ENCODE measurements at places on chromosomes 6 and 20.
A peak's percentile ranks its signal among the peaks of the same experiment; 100 is the strongest.

GRCh38 chr6:12001004-12001705 lies 11.0 kb upstream of the HIVEP1 start:
- no peak for DNase-seq

GRCh38 chr6:21634582-21634981 lies 41.0 kb downstream of the SOX4 start:
- DNase-seq: no peak

DNA sequence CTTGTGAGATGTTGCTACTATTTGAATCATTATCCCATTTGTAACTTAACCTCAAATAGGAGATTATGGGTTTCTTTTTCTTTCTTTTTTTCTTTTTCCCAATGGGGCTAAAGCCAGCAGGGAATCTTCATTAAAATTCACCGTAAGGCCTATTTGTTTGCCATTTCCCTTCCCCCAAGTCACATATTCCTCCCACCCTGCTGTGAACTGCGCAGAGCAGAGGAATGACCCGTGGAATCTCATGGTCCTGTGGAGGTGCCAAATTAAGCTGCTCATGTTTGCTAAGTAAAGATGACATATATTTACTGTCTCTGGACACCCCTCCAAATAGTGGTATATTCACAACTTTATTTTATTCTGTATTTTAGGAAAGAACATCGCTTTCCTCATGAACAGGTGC lies 699.3 kb downstream of the RNF144B start:
- no peak for DNase-seq

DNA sequence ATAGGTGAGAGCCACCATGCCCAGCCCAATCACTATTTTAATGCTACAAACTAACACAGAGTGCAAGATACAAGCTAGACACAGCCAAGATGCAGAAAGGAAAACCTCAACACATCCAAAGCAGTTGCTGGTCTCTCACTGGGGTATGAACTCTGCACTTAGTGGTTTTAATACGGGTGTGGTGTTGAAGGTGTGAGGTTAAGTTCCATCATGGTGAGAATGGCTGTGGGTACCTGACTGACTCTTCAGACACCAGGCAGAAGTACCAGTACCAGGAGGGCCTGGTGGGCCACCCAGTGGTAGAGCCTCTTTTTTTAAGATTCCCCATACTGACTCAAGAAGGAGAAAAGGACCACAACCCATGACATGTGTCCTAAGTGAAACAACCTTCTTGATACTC lies 13.0 kb downstream of the GNAS-AS1 start:
- no peak for DNase-seq

- peak; percentile 42 for DNase-seq
These were observed 16.4 kb upstream of the HMGN4 start for GRCh38 chr6:26521600-26522391.

- no peak for DNase-seq
These were observed 255.4 kb downstream of the TSHZ2 start for GRCh38 chr20:53227523-53227922.

DNA sequence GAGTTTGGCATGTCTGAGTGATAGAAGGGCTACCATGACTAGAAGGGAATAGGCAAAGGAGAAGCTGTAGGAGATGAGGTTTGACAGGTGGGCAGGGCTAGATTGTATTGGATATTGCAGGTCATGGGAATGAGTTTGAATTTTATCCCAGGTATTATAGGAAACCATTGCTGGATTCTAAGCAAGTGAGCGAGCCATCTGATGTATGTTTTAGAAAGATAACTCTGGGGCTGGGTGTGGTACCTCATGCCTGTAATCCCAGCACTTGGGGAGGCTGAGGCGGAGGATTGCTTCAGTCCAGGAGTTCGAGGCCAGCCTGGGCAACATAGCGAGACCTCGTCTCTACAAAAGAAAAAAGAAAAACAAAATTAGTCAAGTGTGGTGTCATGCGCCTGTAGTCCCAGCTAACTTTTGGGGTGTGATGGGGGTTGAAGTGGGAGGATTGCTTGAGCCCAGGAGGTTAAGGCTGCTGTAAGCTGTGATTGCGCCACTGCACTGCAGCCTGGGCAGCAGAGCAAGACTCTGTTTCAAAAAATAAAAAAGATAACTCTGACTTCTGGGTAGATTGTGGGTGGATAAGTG lies 16.9 kb downstream of the STK4 start:
- DNase-seq: no peak

DNA sequence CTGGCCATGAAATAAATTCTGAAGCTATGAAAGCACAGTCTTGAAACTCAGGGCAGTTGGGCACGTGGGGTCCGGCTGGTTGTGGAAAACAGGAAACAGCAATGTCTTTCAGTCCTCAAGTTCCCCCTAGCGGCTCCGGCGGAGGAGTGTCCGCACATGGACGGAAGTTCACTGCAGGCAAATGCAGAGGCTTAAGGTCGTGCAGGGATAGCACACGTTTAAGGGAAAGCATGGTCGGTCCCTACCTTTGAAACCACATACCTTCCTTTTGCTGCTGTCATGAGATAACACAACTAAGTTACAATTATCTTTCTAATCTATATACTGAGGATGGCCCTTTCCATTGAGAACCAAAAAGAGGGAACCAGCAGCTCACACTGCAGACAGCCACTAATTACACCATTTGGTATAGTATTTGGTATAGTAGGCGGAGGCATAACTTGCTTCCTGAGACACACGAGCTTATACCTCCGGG lies 52.6 kb upstream of the NFATC2 start:
- peak; percentile 56 for DNase-seq

- no peak for DNase-seq
These were observed 154.0 kb downstream of the JARID2 start for GRCh38 chr6:15399641-15400470.

DNA sequence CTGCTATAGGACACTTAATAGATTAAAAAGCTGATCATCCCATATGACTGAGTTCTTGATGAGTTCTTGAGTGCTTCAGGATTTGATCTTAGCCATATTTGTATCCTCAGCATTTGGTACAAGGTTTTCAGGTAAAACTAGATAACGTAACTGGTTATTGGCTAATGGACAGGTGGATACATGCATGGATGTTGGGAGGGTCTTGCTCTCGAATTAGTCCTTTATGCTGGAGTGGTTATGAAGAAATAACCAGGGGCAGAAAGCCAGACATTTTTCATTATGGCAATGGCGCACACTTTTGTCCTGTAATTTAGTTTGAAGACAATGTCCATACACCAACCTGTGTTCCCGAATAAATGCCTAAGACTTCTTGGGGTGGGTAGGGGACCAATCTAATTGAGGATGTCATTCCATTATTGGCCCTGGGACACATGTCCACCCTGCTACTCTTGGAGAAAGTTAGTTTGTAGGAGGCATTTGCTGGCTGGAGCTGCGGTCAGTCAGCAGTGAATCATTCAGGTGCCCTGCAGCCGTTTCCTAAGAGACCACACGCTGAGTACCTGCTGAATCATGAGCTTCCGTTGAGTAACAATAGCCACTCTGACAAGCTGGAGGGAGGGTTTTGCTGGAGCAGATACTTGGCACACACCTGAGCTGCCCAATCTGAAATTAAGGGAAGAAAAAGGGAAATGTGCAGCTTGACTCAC lies 194.4 kb downstream of the FOXA2 start:
- DNase-seq: no peak

DNA sequence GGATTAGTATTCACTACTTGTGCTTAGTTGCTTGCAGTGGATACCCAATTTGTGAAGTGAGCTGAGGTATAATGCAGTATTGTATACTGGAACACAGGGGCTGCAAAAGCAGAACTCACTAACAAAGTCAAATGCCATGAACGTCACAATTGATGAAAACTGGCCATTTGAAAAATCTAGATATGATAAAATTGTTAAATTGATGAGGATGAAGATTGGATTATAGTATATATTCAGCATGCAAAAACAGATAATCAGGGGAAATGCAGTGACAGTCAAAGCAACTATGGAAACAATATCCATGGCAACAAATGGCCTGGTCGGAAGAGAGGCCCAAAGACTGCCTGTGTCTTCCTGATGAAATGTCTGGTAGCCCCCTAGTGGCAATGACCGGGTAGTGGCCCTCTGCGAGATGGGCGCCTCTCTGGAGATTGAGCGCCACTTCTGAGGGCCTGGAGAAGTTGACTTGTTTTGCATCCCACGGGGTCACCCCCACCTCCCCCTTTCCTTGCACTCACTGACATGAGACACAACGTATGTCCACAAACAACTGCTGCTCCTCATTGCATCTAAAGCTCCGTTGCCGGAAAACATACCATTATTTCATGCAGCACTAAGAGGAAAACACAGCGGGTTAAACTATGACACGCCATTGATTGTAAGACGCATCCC lies 43.6 kb downstream of the C6orf15 start:
- DNase-seq: peak; percentile 65

DNA sequence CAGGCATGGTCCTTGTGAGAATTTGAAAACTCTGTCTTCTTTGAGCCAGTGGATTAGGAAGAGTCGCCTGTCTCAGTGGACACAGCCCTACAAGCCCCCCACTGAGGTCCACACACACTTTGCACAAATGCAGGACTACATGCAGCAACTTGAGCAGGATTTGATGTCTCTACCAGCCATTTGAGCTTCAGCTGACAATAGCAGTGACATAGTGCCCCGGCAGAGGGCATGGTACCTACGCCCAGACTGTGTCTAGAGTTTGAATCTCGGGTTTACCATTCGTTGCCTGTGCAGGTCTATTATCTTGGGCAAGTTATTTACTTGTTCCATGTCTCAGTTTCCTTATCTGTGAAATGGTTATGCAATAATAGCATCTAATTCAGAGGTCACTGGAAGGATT lies 580.1 kb downstream of the TFAP2B start:
- no peak for DNase-seq

- DNase-seq: no peak
These were observed 1028.3 kb upstream of the EYS start for GRCh38 chr6:66735106-66735890.

DNA sequence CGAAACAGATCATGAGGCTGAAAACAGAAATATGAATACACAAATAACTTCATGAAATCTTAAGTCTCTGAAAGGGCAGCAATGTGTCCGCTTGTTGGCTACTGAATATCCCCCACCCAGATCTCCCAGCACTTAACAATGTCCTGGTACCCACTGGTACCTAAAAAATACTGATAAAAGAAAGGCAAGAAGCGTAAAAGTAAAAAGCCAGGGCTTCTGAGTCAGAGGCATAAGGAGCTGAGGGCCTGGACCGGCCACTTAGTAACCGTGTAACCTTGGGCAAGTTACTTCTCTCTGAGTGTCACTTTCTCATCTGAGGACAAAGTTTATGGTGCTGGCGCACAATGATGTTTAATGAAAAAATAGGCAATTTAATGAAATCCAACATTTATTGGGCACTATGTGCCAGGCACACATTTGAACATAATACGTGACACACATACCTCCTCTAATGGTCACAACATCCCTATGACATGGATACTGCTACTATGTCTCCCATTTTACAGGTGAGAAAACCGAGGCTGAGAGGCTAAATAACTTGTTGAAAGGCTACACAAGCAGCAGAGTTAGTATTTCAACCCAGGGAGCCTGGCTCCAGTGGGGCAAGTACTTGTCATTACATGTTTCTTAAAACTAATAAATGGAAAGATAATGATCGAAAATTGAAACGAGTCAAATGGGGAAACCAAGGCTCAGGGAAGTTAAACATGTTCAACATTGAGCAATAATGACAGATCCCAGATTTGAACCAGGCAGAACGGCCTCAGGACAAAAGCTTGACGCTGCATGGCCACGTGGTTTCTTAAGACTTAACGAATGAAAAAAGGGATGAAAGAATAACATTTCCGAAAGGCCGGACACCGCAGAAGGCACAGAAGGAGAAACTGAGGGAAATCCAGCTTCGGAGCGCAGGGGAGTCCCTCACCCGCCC lies 828 bp downstream of the TP53RK start:
- no peak for DNase-seq

GRCh38 chr6:130152908-130153510 lies 69.7 kb downstream of the SAMD3 start:
- no peak for DNase-seq

DNA sequence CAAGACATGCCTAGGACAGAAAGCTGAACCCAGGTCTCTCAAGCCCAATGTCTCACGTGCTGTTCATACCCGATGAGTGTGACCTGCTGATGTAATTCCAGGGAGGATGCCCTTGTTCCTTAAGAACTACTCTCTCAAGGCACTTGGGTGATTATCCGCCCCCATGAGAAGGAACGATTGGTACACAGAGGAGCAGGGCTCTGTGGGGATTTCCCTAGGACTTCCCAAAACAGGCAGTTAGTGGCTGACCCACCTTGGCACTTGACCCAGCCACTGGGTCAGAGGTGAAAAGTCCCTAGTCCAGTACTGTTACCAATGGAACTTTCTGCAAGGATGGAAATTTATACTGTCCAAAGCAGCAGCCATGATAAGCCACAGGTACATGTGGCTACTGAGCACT lies 9.2 kb upstream of the BPIFB6 start:
- no peak for DNase-seq

GRCh38 chr6:121143476-121143875 lies 190.8 kb downstream of the TBC1D32 start:
- DNase-seq: no peak

DNA sequence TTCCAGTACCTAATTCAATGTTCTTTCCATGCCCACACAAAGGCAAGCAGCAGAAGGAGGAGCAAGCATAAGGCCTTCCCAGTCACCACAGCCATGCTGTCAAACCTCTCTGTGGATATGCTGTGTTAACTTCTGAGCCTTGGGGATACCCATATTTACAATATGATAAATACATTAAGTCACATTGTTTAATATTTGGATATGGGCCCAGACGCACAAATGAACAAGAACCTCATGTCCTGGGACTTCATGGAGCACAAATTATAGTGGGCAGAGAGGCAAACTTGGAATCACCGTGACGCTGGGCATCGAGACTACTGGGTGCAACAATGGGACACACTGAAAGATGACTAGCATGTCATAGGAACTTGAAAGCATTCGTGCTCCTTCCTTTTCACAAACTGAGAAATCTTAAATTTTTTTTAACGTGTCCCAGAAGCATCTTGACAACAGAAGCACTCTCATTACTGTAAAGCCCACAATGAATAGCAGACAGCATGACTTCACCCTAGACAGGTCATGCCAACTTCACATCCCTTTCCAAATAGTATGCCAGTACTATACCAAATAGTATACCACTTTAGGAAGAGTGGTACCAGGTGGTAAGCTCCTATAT lies 16.0 kb downstream of the SOD2 start:
- no peak for DNase-seq
